Thymus (tissue), 14 donors: ENCODE measurements at places on chromosomes 13 and 19. TPM values are rescaled to one million over a fixed set of nuclear protein-coding genes. Genes with fewer than 3 reads are reported as not detected.

- H3K27me3 ChIP-seq, result no peaks in the 10 kb centered on the region
- H3K27ac ChIP-seq, result no peak overlapping the region
- H3K36me3 ChIP-seq, result no peaks in the 10 kb centered on the region
- no peak for DNase-seq
- H3K4me3 ChIP-seq, result no peak overlapping the region
These were observed 750.0 kb downstream of the EFNB2 start for GRCh38 chr13:105785436-105785835.

Gene TFPT
- total RNA-seq, result 34.9 TPM

GRCh38 chr19:49348305-49349189 is 13.3 kb downstream of the CD37 start:
- no peak overlapping the region for H3K27ac ChIP-seq
- DNase-seq, result no peak
- H3K27me3 ChIP-seq, result no peaks in the 10 kb centered on the region
- H3K36me3 ChIP-seq, result no peaks in the 10 kb centered on the region

GRCh38 chr13:59680429-59681024 is 483.2 kb downstream of the DIAPH3 start:
- DNase-seq, result no peak
- no peaks in the 10 kb centered on the region for H3K27me3 ChIP-seq
- no peak overlapping the region for H3K4me3 ChIP-seq
- H3K27ac ChIP-seq, result no peak overlapping the region
- no peaks in the 10 kb centered on the region for H3K36me3 ChIP-seq

Gene GJB6
- 24.1 TPM for total RNA-seq
